Vagina (tissue), 2 donors: ENCODE measurements at places on chromosomes 3 and 15. TPM values are rescaled to one million over a fixed set of nuclear protein-coding genes. Genes with fewer than 3 reads are reported as not detected.

SPCS1 gene
- total RNA-seq = 68.5 TPM

TIMP4 gene
- 35.1 TPM for total RNA-seq

DCLK3 gene
- not detected for total RNA-seq

GOLGA8N gene
- total RNA-seq = 13.8 TPM

CLPX gene
- 46.4 TPM for total RNA-seq

KBTBD13 gene
- not detected for total RNA-seq

PPARG gene
- total RNA-seq = 28.5 TPM

FRMD4B gene
- total RNA-seq = 53.5 TPM

ZNF502 gene
- total RNA-seq = 4.4 TPM

NANOGP8 gene
- total RNA-seq = not detected

SNUPN gene
- 21.9 TPM for total RNA-seq

TRAIP gene
- total RNA-seq = 17.4 TPM

CCDC54 gene
- not detected for total RNA-seq

CHST13 gene
- 4.2 TPM for total RNA-seq

ROBO1 gene
- 66.5 TPM for total RNA-seq

ARHGEF26 gene
- 29.2 TPM for total RNA-seq

CYP19A1 gene
- 8.8 TPM for total RNA-seq

APBA2 gene
- 19.6 TPM for total RNA-seq

CLEC3B gene
- 41.7 TPM for total RNA-seq

TNNC1 gene
- 1.7 TPM for total RNA-seq

CADPS gene
- 12.8 TPM for total RNA-seq

ERICH6 gene
- total RNA-seq = not detected

GP9 gene
- not detected for total RNA-seq

REC114 gene
- not detected for total RNA-seq

NPAP1 gene
- total RNA-seq = not detected

SOX14 gene
- not detected for total RNA-seq

PIK3CB gene
- 31.9 TPM for total RNA-seq

TMC3 gene
- total RNA-seq = 2.7 TPM

CILP gene
- 129 TPM for total RNA-seq

ITGB5 gene
- total RNA-seq = 156 TPM

PLCB2 gene
- total RNA-seq = 14.0 TPM

TP63 gene
- 144 TPM for total RNA-seq

TMEM45A gene
- total RNA-seq = 46.4 TPM

CPEB1 gene
- 10.6 TPM for total RNA-seq

ZIC4 gene
- not detected for total RNA-seq

GABRB3 gene
- not detected for total RNA-seq

MESP2 gene
- not detected for total RNA-seq

SPESP1 gene
- total RNA-seq = 1.5 TPM

EFL1 gene
- total RNA-seq = 13.3 TPM

CPLX3 gene
- total RNA-seq = not detected

STRIT1 gene
- not detected for total RNA-seq

PYGO1 gene
- total RNA-seq = 4.4 TPM

ERC2 gene
- 1.2 TPM for total RNA-seq

KCNH8 gene
- 2.0 TPM for total RNA-seq

ESYT3 gene
- 2.0 TPM for total RNA-seq

ALDH1A2 gene
- 22.1 TPM for total RNA-seq

KNG1 gene
- total RNA-seq = not detected

DLL4 gene
- 20.9 TPM for total RNA-seq

LCTL gene
- total RNA-seq = not detected

ASB14 gene
- not detected for total RNA-seq

ZBED2 gene
- total RNA-seq = 4.9 TPM

CD200R1 gene
- total RNA-seq = 0.49 TPM

LIPH gene
- 2.7 TPM for total RNA-seq

GP5 gene
- total RNA-seq = not detected

EID1 gene
- 175 TPM for total RNA-seq

LXN gene
- total RNA-seq = 22.6 TPM

ST8SIA2 gene
- not detected for total RNA-seq

HACL1 gene
- 8.1 TPM for total RNA-seq

LRRN1 gene
- 1.7 TPM for total RNA-seq
